ENCODE measurements at places on chromosomes 3 and 15.

DNA sequence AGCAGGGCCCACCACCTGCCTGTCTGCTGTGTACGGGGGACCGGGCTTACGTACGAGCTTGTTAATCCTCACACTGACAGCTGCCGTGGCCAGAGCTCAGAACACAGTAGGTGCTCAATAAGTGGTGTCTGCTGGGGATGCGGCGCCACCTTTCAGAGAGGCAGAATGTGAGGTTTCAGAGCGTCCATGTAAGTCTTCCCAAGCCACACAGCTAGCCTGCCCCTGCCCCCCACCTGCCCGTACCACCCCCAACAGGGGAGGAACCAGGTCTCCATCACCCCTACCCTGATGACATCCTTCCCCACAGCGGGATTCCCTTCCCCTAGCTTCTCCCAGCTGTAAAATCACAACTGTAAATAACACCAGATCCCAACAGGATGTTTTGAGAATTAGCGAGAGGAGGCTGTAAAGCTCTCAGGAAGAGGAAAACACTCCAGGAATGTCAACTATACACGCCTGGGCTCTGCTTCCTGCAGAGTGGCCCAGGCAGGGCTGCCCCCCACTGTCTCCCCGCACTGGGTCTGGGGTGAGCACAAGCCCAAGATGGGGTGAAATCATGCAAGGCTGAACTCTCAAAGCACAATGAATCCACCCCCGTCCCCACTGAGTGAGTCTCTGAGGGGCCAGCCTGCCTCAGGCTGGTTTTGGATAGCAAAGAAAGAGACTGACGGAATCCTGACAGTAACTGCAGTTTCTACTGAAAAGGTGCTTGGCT is 250.1 kb upstream of the LYSMD4 start:
- no peak for DNase-seq

DNA sequence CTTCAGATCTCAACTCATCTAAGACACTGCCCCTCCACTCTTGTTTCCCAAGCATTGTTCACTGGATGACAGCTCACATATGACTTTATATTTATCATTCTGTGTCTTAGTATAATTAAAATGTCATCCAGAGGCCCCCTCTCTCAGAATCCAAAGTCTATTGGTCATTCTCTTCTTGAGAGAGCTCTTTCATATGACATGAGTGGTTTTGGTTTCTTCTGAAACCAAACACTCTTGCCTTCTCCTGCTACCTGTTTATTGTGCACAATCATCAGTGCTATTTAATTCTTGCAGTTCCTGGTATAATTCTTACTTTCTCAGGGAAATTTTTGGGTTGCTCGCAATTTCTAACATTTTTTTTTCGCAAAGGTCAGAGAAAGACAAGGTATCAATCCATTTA is 249.5 kb downstream of the IL5RA start:
- no peak for DNase-seq

DNA sequence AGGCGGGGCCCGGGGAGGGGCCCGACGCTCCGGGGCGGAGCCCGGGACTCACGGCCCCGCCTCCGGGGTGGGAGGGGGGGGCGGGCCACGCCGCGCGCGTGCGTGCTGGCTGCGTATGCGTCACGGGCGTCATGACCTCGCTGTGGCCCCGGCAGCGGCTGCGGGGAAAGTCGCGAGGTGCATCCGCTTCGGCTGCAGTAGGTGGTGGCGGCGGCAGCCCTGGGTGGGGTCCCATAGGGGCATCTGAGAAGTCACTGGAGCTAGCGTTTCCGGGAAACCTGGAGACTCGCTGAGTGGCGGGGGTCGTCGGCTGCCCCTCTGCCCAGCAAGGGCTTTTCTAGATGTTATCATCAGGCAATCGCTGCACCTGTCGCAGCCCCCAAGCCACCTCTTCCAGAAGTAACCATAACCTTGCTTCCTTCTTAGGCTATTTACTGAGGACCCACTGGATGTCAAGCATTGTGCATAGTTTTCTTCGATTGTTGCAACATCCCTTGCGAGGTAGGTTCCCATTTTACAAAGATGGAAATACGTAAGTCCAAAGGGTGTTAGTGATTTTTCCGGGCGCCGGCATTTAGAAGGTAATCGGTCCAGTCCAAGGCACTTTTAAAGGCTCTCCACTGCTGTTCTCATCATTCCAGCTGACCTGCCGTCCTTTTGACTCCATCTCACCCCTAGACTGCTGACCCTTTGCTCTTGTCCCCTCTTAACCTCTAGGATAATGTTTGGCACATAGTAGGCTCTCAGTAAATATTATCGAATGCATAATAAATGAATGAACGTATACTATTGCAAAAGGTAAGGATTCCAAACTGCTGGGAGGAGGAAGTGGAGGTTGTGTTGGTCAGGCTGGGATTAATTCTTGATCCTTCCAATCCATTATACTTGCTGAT is at the start of gene GDPGP1:
TSS of gene GDPGP1 (plus strand) at position 114 of the 893 bp plus-strand sequence. CDS start 6,700 bp downstream, outside the sequence.
- DNase-seq: peak; percentile 88

- no peak for DNase-seq
Observed at GRCh38 chr3:20125289-20125688, 60.7 kb downstream of the SGO1 start.

DNA sequence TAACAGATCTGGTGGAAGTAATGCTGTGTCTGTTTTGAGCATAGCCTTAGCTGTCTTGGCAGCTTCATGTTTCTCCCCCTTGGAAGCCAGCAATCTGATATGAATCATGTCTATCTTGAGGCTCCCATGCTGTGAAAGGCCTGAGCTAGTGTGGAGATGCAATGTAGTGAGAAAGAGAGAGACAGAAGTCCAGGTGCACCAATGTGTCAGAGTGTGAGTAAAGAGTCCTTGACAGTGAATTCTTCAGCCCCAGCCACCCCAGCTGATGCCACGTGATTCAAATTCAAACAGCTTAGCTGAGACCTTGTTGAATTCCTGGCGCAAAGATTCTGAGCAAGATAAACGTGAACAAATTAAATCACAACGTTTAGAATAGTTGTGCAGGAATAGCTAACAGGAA is 704.2 kb downstream of the EDEM1 start:
- no peak for DNase-seq

DNA sequence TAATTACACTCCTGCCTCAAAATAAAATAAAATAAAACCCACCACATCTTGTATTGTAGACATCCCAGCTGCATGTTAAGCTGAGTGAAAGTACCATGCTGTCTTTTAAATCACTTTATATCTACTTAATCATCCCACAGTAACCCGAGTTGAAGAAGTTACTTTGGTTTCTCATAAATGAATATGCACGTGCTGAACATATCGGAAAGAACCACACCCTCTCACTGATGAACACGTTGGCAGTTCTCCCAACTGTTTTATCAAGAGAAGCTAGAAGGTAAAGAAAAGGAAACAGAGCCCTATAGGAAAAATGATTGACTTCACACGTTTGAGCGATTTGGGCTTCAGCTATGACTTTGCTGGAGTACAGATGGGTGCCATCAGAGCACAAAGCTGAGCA is 15.9 kb upstream of the TM4SF19 start:
- no peak for DNase-seq

DNA sequence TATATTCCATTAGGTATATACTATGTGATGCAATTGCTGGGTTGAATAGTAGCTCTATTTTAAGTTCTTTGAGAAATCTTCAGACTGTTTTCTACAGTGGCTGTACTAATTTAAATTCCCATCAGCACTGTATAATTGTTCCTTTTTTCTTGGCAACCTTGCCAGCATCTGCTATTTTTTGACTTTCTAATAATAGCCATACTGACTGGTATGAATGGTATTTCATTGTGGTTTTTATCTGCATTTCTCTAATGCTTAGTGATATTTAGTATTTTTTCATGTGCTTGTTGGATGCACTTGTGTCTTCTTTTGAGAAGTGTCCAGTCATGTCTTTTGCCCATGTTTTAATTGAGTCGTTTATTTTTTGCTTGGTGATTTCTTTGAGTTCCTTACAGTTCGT is 145.1 kb upstream of the PLSCR5 start:
- no peak for DNase-seq

- DNase-seq: no peak
Observed at GRCh38 chr3:37701734-37702433, 159.8 kb upstream of the CTDSPL start.

DNA sequence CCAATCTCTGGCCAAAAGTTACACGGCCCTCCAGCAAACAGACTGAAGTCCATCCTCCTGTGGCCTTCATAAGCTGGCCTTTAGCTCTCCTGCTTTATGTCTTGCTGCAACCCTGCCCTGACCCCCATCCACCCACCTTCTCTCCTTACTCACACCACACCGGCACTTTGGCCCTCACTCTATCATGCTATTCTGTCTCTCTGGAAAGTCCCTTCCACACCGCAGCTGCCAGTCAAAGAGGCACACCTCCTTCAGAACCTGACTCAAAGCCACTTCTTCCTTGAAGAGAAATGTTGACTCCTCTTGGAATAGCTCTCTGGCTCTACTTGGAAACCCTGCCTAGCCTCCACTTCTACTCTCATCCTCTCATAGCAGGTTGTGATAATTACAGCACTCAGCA is 4.5 kb downstream of the GPR156 start:
- DNase-seq: no peak

- DNase-seq: no peak
Observed at GRCh38 chr15:33209575-33210481, 15.3 kb upstream of the FMN1 start.

- DNase-seq: no peak
Observed at GRCh38 chr3:26559227-26559626, 63.3 kb upstream of the LRRC3B start.

DNA sequence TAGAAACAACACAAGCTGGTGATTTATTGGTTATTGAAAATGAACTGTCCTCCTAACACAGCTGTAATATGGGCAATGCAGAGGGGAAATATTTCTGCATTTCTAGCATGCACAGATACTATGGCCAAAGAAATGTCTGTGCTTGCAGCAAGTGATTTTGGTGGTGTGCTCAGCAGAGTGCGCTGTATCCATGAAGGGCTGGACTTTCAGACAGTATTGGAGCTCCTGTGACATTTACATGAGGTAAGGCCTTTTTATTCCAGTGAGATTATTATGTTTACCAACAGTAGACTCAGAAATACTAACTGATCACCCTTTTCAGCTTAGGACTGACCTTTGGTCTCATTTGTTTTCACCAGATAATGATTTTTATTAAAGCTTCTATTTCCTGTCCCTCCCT is 1302.6 kb upstream of the EPHA6 start:
- DNase-seq: no peak

DNA sequence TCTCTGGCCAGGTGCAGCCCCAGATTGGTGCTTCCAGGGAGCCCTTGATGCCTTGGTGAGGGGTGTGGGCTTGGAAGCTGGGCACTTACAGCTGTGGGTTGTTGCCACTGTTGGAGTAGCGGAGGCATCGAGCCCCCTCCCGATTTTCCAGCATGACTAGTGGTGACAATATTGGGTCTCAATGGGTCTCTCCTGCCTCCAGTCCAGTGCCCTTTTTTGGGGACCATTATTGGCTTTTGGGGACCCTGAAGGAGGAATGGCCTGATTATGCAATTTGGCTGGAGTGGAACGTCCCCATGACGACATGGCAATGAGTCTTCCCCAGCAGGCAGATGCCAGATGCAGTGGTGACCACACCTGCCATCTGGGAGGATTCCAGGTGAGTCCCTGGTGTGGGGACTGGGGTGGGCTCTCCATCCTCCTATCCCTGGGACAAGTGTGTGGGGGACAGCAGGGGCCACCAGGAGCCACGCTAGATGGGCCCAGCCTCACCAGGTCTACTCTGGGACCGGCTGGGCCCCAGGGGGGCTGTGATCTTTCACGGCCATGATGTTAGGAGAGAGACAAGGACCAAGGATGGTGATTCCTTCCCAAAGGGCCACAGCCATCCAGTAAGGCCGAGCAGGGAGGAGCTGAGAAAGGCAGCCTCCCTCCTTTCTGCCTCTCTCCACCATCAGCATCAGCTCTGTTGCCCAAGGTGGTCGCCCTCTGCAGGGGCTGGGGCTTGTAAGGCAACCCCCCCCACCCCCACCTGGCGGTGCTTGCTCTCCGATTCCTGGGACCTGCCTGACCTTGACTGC is 196.8 kb downstream of the GOLGA6L6 start:
- DNase-seq: no peak

GRCh38 chr15:93034512-93034911 is 54.5 kb downstream of the RGMA start:
- DNase-seq: no peak

- DNase-seq: no peak
Observed at GRCh38 chr15:81901319-81901718, 144.5 kb downstream of the MEX3B start.

DNA sequence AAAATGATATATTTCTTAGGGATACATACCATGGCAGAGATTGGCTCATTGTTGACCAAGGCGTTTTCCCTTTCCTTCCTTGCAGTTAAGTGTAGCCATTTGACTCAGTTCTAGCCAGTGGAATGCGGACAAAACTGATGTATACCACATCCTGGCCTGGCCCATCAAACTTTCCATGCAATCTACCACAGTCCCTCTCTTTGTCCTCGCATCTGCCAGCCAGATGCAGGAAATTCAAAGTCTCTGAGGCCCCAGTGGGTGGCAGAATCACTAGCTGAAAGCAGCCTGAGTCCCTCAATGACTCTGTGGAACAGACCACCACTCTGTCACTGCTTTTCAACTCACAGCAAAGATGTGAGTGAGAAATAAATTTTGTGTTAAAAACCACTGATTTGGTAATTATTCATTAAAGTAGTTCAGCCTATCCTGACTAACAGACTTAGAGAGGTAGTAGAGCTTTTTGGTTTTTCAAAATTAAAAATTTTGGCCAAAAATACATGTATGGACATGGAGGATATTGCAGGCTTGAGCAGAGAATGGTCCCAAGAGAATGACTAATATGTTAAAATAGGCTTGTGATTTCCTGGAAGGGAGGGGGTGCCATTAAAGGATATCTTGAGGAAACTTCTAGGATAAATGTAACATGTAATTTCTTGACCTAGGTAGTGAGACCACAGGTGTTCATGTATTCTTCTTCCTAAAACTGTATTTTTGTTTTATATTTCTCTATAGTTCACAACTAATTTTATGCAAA is 10.9 kb downstream of the LRRFIP2 start:
- DNase-seq: no peak

- DNase-seq: no peak
Observed at GRCh38 chr3:171585039-171585438, 124.8 kb upstream of the TNIK start.

GRCh38 chr3:102060814-102061213 is 211.5 kb downstream of the NFKBIZ start:
- DNase-seq: no peak

- DNase-seq: peak; percentile 30
Observed at GRCh38 chr3:48429317-48429959, 448 bp downstream of the PLXNB1 start.

- DNase-seq: no peak
Observed at GRCh38 chr3:46719044-46719565, 1.4 kb upstream of the PRSS50 start.
